ENCODE measurements at places on chromosomes 2 and 18.

- DNase-seq, result no peak
These were observed 299.6 kb downstream of the AGPS start for GRCh38 chr2:177692042-177692782.

GRCh38 chr2:215280326-215280725 lies 31.5 kb upstream of the ATIC start:
- no peak for DNase-seq

- no peak for DNase-seq
These were observed 7.2 kb upstream of the KCNK3 start for GRCh38 chr2:26685341-26685740.

DNA sequence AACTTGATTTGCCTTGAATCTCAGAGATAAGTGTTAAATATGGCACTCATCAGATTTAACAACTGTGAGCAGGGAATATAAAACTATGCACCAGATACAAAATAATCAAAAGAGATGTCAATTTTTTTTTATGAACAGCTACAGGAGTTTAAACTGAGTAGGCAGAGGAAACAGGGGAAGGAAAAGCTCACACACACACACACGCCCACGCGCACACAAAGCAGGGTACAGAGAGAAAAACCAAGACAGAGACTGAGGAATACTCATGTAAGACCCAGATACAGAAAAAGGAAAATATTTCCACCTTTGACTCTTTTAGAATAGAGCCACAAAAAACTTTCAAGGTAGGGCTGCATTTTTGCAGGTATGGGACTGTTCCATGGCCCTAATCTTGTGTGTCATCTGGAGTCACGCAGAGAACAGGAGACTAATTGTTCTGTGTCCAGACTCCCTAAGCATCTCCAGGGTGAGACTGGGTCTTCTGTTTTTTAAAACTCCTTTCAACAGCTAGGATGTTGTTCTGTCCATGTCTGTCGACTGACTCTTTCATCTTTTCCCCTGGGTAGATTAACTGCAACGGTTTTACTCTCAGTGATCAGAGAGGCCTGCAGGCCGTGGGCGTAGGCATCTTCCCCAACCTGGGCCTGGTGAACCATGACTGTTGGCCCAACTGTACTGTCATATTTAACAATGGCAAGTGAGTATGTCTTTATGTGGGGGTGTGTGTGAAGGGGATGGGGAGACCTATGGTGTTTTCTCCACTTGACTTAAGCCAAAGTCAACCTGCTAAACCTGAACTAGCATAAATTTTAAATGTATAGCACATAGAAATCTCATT lies 23.0 kb downstream of the SMYD1 start:
- no peak for DNase-seq

GRCh38 chr2:231545105-231545902 lies 15.1 kb upstream of the NMUR1 start:
- DNase-seq, result no peak

- DNase-seq, result no peak
These were observed 51.4 kb upstream of the TRIB2 start for GRCh38 chr2:12665334-12665733.

- no peak for DNase-seq
These were observed 225.0 kb upstream of the ACVR2A start for GRCh38 chr2:147619808-147620207.

DNA sequence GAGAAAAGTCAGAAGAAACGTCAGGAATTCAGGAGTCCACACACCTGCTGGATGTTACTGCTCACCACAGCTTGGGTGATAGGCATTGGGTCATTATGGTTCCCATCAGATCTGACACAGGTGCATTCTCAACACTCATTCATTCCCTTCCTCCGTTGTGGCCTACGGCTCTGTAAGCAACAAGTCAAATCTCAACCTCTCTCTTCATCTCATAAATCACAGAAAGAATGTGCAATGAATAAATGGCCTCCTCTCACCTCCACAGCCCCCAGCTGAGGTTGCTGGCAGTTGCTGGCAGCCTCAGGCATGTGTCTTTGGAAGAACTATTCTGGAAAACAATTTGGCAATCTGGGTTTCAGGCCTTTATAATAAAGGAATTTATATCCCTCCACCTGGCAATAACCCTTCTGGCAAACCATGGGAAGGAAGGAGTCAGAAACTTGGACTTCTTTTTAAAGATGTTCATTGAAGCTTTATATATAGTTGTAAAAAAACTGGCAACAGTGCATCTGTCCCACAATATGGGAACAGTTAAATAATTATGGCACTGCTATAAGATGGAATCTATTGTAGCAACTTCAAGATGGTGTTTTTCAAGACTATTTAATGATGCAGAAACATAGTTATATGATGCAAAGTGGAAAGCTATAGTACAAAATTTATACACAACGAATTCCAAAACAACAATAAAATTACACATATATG lies 175.4 kb downstream of the ANAPC1 start:
- no peak for DNase-seq

DNA sequence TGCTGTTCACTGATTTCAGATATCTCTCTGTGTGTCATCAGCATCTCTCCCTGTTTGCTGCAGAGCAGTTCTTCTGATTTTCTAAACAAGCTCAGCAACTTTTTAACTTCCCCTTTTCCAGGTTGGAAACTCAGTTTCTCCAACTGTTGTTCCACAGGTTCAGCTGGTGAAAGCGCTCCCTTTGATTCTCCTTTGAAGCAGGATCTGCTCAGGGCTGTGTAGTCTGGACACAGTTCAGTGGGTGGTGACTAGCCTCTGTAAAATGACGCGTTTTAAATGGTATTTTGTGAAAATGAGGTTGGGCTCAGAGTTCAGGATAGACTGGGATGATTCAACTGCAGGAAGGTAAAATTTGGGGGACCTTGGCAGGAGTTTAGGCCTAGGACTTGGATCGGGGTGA lies 106.3 kb downstream of the TRIM43 start:
- DNase-seq, result no peak

DNA sequence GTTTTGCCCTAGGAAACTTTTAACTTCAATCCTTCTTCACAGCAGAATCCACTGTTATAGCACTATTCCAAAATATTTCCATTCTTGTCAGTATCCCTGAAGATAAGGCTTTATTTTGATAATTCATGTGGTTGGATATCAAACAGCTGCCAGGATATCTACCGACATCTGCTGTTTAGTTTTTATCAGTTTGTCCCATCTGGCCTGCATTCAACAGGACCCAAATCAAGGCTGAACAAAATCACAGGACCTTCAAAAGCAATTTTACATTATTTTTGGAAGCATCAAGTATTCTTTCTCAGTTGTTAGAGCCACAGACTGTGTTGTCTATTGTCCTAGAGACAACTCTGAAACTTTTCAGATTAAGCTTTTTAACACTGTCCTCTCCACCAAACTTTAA lies 429.0 kb upstream of the PIK3C3 start:
- DNase-seq, result no peak
